ENCODE measurements at places on chromosomes 7 and 10.

- no peak for DNase-seq
Measured at GRCh38 chr10:22342421-22342820, 2.9 kb upstream of the SPAG6 start.

DNA sequence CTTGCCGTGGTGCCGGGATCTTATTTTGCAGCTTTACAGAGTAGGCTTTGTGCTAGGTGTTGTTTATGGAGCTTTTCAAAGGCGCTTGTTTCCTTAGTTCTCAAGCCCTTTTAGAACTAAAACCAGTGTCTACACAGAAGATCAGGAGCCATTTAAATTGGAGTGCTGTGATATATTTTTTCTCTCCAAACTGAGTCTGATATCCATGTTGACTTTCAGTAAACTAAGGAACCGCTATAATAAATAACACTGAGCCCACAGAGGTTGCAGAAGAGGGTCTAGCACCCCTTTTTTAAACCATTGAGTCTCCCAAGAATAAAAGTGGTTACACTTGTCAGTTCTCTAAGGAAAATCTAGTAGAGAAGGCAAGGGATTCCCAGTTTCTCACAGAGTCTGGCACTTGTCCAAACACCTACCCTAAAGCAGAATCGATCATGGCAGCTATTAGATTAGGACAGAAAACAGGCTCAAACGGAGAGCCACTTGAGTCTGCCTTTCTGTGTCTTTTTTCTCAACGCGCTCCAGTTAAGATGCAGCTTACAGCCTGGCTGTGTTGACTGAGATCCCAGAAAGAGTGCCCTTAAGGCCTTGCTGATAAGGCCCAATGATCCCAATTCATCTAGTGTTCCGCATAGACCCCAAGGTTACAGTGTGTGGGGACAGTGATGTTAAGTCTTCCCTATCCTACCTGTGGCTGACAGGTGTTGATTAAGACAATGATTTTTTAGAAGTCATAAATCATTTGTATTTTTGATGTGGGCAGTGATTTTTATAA lies 804 bp downstream of the TMEM106B start:
- no peak for DNase-seq

DNA sequence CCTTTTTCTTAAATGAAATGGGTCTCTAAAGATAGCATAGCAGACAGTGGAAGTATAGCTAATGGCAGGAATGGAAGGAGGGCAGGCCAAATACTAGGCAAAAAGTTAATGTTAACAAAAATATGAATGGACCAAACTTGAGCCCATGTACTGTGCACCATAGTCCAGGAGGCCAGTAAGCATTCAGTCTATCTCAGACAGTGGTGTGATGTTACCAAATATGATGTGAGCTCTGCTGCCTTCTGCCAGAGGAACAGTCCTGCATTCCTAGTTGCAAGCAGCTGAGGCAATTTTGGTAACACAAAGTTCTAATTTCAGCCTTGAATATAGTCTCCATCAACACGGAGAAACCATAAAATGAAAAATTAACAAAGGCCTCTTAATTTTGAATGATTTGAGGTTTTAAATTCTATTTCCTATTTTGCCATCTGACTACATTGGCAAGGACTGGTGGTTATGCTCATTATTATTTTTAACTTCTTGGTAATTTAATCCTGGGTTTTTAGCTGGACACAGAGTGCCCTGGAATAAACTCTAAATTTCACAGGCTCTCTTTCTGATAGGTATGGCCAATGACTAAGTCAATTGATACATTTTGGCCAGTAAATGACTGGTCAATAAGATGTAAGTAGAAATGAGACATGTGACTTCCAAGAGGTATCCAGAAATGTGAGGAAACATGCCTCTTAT lies 317.0 kb upstream of the MYO3A start:
- DNase-seq, result no peak

DNA sequence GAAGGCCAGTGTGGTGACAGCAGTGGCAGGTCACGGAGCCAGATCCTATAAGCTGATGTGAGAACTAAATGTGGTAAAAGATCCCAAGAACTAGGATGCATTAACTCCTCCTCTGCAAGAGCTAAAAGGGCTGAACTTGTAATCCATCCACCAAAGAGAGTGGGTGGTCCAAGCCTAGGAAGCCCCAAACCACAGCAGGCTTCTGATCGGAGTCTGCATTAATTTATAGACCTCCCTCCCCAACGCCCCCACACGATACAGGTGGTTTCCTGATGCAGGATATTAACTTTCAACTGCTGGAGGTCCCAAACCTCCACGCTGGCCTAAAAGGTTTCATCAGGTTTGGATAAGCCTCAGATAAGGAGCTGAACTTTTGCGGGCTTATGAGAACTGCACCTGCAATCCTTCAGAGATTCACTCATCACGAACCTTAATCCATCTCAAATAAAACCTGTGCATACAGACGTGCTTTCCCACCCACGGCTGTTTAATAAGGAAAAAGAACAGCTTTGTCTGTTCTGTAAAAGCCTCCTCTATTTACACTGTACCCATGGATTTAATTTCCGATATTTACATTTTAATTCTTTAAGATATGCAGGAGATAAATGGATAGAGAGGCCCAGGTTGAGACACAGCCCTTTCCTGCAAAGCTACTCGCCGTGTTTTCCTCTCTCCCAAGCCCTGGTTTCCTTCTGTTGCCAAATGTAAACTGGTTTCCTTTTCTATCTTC lies 74.9 kb downstream of the GFRA1 start:
- no peak for DNase-seq

DNA sequence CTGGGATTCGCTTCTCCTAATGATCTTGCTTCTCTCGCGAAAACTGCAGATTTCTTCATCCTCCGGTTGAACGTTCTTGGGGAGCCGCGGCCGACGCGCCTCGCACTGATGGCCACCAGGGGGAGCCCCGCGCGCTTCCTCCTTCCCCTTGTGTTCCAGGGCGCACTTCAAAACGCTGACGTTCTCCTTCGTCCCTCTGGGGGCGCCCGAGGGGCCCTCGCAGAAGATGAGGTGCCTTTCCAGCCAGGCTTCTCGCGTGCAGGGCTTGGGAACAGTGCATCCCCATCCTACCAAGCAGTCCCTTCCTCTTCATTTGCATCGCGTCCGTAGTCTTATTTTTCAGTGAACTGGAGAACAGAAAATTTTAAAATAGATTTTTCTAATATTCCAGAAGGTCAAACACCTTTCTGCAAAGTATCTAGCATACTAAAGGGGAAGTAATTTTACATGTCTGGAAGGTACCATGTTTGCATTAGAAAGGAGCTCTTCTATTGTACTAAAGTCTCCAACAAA lies 22.5 kb downstream of the GSTO2 start:
- peak; percentile 66 for DNase-seq

DNA sequence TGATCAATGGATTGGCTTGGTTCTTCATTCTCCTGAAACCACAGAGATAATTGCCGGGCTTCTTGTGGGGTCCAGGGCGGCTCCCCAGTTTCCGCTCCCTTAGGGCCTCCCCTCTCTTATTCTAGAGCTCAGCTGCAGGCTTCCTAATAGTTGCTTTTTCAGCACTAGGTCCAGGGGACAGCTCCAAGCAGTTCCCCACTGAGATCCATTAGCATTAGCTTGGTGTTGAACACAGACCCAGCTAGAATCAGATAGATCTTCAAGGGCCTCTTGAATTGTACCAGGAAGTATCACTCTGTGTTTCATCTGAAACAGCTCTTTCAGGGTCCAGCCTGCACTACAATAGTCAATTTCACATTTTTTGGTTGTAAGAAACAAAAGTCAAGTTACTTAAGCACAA lies 238.7 kb downstream of the SEC23IP start:
- no peak for DNase-seq

GRCh38 chr7:141328290-141328689 lies 222.9 kb upstream of the AGK start:
- no peak for DNase-seq

DNA sequence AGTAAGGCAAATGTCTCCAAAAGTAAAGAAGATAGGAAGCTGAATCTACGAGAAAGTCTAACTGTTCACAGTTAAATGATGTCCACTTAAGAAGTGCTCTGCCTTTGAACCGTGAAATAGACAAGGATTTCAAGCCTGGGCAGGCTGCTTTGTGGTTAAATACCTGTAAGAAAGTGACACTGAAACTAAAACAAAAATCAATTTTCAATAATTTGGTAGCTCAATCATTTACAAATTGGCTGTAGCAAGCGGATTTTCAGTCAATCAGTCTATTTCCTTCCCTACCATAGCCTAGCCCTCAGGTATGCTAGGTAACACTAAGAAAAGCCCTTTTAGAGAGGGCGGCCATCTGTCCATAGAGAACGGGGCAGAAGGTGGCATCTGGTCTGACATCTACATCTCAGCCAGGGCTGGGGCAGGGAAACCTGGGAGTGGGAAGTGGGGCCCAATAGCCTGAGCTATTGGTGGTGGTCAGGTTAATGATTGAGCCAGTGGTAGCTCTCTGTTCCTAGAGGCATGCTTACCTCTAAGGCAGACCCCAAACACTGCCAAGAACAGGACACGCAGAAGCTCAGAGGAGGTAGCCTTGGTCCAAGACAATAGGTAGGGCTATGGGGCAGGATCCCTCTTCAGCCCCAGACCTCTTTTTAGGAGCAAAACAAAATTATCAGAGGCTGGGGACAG lies 223.2 kb downstream of the CCSER2 start:
- no peak for DNase-seq

DNA sequence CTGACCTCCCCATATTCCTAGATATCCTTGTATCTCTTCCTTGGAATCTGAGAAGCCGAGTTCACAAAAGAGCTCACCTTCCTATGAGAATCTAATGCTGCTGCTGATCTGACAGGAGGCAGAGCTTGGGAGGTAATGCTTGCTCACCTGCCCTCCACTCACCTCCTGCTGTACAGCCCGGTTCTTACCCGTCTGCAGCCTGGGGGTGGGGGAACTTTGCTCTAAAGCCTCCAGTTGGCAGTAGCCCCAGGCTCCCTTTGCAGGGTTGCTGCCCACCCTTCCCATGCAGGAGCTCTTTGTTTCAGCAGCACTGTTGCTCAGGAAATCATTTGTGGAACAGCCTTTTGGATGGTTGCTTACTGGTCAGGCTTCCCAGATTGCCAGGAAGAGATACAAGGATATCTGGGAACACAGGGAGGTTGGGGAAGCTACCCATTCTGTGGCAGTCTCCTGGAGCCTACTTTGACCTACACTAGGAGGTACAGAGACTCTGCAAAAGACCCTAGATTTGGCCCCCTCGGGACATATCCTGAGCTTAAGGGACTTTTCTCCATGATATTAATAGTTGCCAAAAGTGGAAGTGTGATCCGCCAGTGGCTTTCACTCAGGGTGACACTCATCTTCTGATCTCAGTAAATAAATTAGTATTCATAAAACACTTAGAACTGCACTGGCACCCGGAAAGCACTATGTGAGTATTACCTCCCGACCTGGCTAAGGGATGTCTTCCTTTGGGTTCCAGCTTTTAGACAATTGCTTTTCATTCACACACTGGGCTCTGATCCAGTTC lies 363.7 kb upstream of the PODXL start:
- DNase-seq, result no peak

DNA sequence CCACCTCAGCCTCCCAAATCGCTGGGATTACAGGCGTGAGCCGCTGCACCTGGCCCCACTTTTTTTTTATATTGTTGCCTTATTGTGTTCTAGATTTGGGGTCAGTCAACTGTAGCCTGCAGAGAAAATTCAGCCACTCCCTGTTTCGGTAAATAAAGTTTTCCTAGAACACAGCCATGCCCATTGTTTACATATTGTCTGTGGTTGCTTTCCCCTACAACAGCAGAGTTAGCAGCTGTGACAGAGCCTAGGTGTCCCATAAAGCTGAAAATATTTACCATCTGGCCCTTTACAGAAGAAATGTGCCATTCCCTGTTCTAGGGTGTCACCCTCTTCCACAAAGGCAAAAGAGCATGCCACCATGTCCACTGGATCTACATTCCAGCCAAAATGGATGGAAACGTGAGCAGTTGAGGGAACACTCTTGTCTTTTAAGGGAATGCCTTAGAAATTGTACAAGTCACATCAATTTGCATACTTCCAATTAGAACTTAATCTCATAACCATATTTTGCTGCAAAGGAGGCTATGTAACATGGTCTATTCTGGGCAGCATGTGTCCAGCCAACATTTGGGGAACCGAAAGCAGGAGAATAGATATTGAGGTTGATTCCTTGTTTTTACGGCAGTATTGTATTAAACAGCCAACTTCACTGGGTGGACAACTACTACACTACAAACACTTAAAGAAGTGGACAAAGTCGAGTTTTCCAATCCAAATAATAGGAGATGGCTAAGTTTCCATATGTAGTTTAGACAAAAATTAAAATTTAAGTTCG lies 11.0 kb upstream of the BLVRA start:
- no peak for DNase-seq

GRCh38 chr10:88288320-88289059 lies 294.6 kb downstream of the RNLS start:
- no peak for DNase-seq

GRCh38 chr7:108202743-108203142 lies 72.6 kb upstream of the LAMB4 start:
- no peak for DNase-seq

Data from fibroblast of skin of left biceps (primary cell).